K562 (cell line): ENCODE measurements at places on chromosomes 2 and 18. TPM values are rescaled to one million over a fixed set of nuclear protein-coding genes. Genes with fewer than 3 reads are reported as not detected.

DNA sequence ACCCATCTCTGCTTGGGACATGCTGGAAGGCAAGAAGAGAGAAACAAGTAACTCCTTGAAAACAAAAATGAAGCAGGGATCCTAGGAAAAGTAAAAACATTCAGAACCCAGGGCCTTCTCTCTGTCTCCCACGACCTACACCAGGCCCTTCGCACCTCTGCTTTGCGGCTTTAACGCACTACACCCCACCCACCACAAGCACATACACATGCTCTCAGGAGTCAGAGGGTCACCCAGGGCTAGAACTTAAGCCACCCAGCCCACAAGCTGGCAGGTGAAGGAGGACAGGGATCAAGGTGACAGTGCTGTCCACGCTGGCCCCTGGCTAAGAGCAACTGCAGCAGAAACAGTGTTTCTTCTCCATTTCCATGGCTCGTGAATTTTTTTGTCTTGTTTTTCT is 72.2 kb downstream of the BCL11A start:
- no peak for DNase-seq

GRCh38 chr2:46456789-46457188 is 22.6 kb upstream of the TMEM247 start:
- no peak for DNase-seq

- DNase-seq: no peak
Observed at GRCh38 chr2:241869087-241869961, at the start of gene RTP5. Gene RTP5 (plus strand): TSS chr2:241869729. CDS start chr2:241869757, 28 bp downstream.

GRCh38 chr2:59968441-59968840 is 585.0 kb downstream of the BCL11A start:
- no peak for DNase-seq

NT5DC4 gene
- 4.7 and 6.8 TPM in 2 replicates for total RNA-seq

DNA sequence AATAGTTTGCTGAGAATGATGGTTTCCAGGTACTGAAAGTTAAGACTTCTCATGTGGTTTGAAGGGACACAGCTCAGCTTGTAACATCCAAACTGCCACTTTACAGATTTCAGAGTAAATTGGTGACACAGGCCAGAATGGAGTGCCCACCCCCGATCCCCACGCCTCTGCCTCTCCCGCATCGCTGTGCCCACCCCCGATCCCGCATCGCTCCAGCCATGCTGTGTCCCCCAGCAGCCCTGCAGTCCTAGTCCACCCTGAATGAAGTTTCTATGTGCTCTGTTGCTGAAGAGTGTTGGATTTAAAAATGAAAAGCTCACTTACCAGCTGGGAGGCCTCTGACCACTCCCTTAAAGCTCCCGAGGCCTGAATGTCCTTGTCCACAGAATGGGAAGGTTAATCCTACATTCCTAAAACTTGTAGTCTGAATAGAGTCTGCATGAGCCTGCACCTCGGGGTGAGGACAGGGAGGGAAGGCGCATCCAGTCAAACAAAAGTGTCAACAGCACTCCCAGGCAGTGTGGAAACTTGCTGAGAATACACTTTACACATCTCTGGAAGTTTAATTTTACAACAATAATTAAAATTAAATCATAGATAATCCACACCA is 176.4 kb upstream of the ID2 start:
- DNase-seq: no peak

DNA sequence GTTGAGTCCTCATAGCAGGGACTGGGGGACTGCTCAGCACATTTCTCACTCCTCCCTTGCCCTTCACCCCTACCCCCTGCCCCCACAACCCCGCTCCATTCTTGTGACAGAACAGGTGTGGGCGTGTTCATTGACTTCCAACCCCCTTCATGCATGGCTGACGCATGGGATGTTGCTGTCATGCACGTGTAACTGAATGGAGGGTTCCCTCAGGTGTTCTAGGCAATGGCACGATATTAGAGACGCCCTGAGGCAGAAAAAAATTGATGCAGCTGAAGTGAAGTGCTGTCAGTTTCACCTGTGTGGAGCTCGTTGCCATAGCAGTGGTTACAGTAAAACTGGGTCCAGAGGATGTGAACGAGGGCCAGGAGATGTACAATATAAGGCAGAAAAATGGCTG is 6.5 kb upstream of the THOC1 start:
- DNase-seq: no peak

EVA1A gene
- not detected in 2 replicates for total RNA-seq

LYG1 gene
- 0.91 and 1.3 TPM in 2 replicates for total RNA-seq

FAM124B gene
- total RNA-seq: 7.4 and 7.6 TPM in 2 replicates

RIT2 gene
- not detected in 2 replicates for total RNA-seq

DNA sequence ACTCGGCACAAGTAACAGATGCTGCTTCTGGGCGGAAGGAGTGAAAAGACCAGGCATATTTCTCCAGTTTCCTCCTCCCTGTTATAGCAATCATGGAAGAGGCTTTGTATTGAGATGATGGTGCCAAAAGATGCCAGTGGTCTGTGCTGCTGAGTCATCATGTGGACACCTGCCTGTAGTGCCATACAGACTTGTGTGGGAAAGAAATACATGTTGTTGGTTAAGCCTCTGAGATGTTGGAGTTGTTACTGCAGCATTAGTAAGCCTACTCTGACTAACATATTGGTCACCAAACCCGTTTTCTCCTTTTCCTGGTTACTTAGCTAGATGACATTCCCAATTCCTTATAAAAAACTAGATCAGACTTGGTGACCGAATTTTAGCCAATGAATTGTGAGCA is 356.9 kb downstream of the ZNF521 start:
- no peak for DNase-seq

- DNase-seq: no peak
Observed at GRCh38 chr2:129165006-129165405, 814.5 kb upstream of the RAB6C start.

CIDEA gene
- not detected in 2 replicates for total RNA-seq

TEKT4 gene
- 0.51 and 0.58 TPM in 2 replicates for total RNA-seq

ZSWIM2 gene
- total RNA-seq: not detected in 2 replicates

- DNase-seq: no peak
Observed at GRCh38 chr18:1760901-1761300, 810.4 kb downstream of the METTL4 start.

DNA sequence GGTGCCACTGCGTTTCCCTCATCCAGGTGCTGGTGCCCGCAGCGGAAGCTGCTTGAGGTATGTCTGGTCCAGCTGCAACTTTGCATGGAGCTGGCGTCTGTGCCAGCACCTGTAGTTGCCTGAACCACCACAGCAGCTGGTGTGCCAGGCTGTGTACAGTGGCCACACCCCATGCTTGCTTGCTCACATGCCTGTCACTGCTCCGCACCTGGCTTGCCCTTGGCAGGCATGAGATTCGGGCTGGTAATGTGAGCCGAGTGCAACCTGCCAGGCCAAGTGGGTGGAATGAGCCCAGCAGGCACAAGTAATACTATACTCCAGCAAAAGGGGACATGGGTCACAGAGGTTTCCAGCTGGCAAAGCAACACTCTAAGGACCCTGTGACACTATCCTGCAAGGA is 1123.3 kb upstream of the ACVR2A start:
- no peak for DNase-seq

- no peak for DNase-seq
Observed at GRCh38 chr2:101759162-101759561, 61.7 kb downstream of the MAP4K4 start.

PER2 gene
- total RNA-seq: 7.7 and 10.3 TPM in 2 replicates

GRCh38 chr2:165141601-165142354 is 62.1 kb downstream of the SCN3A start:
- DNase-seq: no peak

DNA sequence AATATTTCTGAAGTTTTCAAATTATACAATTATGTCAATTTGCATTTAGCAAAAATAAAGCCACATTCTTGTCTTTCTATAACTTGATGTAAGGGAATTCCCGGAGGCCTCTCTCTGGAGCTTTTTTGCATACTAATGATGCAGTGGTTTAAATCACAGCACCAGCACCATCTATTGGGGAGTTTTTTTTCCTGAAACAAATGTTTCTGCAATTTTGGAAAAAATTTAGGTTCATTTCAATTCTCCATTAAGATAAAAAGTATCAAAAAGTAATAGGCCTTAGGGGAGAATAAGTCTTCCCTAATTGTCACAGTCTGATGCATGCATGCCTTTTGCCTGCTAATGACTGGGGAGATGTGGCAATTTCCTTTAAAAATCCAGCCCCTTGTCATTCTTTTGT is 13.5 kb downstream of the CBLN2 start:
- no peak for DNase-seq

ASB18 gene
- total RNA-seq: not detected in 2 replicates

PLEK gene
- 0.33 and 0.56 TPM in 2 replicates for total RNA-seq

DNA sequence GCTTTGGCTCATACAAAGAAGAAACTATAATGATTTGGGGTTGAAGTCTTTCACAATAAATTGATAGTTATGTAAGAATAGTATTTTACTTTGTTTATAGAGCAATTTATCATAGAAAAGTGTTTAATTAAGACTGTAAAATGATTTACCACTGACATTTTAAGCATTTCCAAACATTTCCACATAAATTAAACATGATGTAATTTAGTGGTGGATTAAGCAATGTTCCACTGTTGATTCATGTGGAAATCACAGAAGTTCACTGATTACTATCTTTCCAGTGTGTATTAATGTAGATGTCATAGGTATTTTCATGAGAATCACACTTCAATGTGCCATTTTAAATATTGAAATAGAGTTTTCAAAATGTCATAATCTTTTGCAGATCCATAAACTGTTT is 40.1 kb upstream of the GRB14 start:
- DNase-seq: no peak

GRCh38 chr2:98704499-98705332 is 26.2 kb downstream of the MGAT4A start:
- no peak for DNase-seq

HJURP gene
- 43.6 and 46.4 TPM in 2 replicates for total RNA-seq

GRCh38 chr2:151423760-151424159 is 14.1 kb downstream of the RIF1 start:
- no peak for DNase-seq

SLC9A2 gene
- total RNA-seq: 1.4 and 1.6 TPM in 2 replicates

KCNIP3 gene
- 0.04 TPM in 1 of 2 replicates, not detected in the other for total RNA-seq

DNA sequence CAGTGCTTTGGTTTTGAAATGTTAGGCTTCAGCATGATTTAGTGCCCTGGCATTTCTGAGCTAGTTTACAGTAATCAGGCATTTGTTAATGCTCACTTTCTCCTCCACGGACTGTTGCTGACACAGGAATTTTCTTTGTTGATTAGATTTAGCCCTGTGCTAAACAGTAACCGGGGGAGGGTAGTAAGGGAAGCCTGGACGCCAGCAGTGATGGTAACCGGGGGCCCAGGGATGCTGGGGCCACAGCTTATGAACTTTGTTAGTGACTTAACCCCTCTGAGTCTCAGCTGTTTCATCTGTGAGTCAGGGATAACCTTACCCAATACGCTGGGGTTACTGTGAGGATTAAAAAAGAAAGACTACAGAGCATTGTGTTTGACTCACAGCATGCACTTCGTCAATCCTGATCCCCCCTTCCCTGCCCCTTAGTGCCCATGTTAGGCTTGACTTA is 33.5 kb downstream of the KLHL29 start:
- DNase-seq: no peak

DNA sequence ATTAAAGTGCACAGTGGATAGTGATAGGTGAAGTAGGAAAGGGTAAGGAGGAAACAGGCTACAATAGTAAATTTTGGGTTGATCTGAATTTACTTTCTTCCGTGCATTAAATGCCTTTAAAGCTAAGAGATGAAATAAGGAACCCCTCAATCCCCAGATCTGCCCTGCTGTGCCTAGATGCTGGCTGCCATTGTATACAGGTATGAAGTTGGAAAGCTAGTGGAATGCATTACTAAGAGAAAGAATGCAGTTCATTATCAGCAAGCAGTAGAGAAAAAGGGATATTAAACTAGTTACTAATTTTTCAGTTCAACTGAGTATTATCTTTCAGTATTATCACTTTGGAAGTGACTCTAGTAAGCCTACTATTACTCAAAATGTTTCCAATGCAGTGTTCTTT is 93.3 kb downstream of the WDPCP start:
- no peak for DNase-seq

DNA sequence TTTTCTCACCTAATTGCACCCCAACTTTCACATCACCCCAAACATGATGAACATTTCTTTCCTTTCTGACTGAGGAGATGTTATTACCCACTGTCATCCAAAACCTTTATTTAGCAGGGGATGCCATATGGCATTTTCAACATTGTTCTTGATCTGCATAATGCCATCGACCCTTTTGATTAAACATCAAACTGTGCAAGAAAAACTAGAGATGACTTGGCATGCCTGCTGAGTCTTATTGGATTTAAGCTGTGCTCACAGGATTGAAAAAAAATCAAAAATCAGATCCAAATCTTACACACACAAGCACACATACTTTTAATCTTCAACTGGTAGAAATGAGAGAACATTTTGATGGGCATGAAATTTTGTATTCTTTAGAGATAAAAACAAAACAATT is 536.0 kb downstream of the TMX3 start:
- no peak for DNase-seq

DNA sequence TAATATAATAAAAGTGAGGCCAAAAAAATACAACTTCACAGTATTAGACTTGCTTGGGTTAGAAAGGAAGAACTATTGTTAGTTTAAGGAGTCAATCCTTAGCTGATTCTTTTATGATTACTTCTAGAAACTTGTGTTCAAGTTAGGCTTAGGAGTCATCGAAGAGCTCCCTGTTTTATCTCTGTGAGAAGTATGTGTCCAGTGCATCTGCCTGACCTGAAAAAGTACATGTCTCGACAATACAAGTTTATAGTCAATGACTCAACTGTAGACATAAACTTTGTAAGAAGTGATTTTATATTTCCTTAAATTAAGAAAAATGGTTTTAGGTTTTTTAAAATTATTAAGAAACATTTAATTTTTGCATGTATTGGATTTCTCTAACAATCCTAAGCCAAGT is 571.2 kb downstream of the ZEB2 start:
- no peak for DNase-seq

DNA sequence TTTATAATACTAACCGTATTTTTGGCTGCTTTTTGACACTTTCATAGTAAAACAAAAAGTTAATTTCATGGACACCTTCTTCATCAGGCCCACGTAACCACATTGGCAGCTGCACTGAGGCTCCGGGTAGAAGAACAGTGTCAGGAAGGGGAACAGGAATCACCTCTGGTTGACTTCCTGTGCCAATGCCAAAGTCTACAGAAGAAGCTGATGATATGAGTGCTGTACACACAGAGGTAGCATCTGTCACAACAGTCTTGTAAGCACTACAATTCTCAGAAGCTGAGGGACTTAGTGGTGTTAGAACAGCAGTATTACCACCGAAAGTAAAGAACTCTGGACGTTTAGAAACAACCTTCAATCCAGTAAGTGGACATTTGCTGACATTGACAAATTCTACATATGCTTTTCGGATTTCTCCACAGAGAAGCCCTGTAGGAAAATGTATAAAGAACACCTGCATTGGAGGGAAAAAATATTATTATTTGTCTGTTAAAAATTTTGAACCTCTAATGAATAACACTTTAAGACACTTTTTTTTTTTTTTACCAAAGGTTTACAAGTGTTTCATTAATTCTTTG is 85.3 kb downstream of the TRAPPC8 start:
- DNase-seq: no peak

- no peak for DNase-seq
Observed at GRCh38 chr2:26380281-26380680, 21.4 kb upstream of the DRC1 start.

DNA sequence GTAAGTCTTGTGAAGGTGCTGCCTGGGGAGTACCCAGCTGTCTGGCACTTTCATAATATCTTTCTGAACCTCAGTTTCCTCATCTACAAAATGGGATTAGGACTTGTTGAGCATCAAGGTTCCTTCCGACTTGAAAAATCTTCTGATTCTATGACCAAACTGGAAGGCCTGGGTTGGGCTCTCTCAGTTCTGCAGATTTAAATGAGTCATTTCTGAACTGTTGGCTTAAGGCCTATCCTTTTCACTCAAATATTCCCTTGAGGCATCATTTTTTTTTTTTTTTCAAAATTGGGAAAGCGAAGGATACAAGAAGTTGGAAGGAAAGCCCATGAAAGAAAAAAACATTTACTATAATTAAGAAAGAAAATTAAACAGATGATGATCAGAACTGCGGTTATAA is 40.8 kb upstream of the CYP1B1 start:
- no peak for DNase-seq
